ENCODE measurements at places on chromosomes 3 and 15. TPM values are rescaled to one million over a fixed set of nuclear protein-coding genes. Genes with fewer than 3 reads are reported as not detected.

MTMR10 gene
- 6.6 TPM for total RNA-seq

IQCF5 gene
- total RNA-seq = not detected

SGO1 gene
- total RNA-seq = 37.7 TPM

NEDD4 gene
- 21.6 TPM for total RNA-seq

TM6SF1 gene
- total RNA-seq = 4.1 TPM

HACD2 gene
- total RNA-seq = 3.7 TPM

GRCh38 chr15:65370885-65371284 lies 6.9 kb downstream of the IGDCC3 start:
- DNase-seq = no peak
- no peak overlapping the region for H3K4me3 ChIP-seq
- no peak overlapping the region for H3K27ac ChIP-seq

- no peaks in the 10 kb centered on the region for H3K4me1 ChIP-seq
- H3K36me3 ChIP-seq = no peaks in the 10 kb centered on the region
- no peaks in the 10 kb centered on the region for H3K27me3 ChIP-seq
- H3K27ac ChIP-seq = no peak overlapping the region
- H3K4me3 ChIP-seq = no peak overlapping the region
Measured at GRCh38 chr15:52872036-52872818, 82.1 kb upstream of the ONECUT1 start.

GRCh38 chr15:51356983-51357382 lies 15.5 kb downstream of the GLDN start:
- H3K36me3 ChIP-seq = no peaks in the 10 kb centered on the region
- H3K27me3 ChIP-seq = peaks cover 22% of the 10 kb centered on the region
- peak overlapping the region; percentile 20 for H3K4me3 ChIP-seq
- H3K27ac ChIP-seq = no peak overlapping the region

DNA sequence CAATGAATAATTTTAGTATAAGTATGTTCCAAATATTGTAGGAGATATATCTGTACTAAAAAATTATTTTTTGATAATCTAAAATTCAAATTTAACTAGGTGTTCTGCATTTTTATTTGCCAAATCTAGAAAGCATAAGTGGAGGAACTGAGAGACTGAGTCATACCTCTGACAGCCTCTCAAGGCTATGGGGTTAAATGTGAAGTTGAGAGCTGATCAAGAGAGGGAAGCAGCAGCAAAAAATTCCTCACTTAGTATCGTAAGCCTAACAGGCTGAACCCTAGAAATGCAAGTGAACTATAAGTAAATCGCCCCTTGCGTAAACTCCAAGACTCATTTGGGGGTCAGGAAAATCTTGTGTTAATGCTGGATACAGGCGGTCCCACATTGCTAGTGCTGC lies 12.8 kb upstream of the TOPAZ1 start:
- DNase-seq = no peak
- no peak overlapping the region for H3K4me3 ChIP-seq

GRCh38 chr3:66971245-66971644 lies 26.9 kb upstream of the KBTBD8 start:
- no peaks in the 10 kb centered on the region for H3K27me3 ChIP-seq
- DNase-seq = no peak
- H3K27ac ChIP-seq = no peak overlapping the region
- H3K4me1 ChIP-seq = peaks cover 3% of the 10 kb centered on the region

GRCh38 chr3:39273119-39273518 lies 6.7 kb downstream of the CX3CR1 start:
- no peak overlapping the region for H3K4me3 ChIP-seq
- no peak overlapping the region for H3K27ac ChIP-seq
- no peaks in the 10 kb centered on the region for H3K4me1 ChIP-seq
- peak; percentile 21 for DNase-seq

- peak within 1 kb of the TSS; percentile 18 for H3K4me3 ChIP-seq
- no peak within 1 kb of the TSS for H3K27ac ChIP-seq
- H3K27me3 ChIP-seq = peaks cover 7% of the 10 kb centered on the region
Measured at GRCh38 chr3:50503504-50504342, at the start of gene CACNA2D2. Gene CACNA2D2 (minus strand): TSS chr3:50503634. CDS start chr3:50503423, 211 bp downstream.

DNA sequence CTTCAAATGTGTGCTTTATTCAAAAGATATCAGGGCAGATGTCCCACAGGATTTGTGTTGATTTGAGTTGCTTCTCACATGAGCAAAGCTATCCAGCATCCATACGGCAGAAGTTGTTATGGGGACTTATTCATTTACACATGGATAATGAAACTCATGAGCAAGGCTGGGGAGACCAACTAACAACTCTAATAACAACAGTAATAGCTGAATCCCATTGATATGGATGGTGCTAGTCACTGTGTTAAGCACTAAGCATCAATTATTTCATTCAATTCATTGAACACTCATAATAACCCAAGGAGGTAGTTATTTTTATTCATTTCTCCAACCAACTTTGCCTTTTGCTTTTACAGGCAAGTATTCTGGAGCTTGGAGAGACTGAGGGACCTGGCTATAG lies 1094.2 kb upstream of the CFAP20DC start:
- no peaks in the 10 kb centered on the region for H3K36me3 ChIP-seq
- H3K4me3 ChIP-seq = no peak overlapping the region
- H3K27me3 ChIP-seq = no peaks in the 10 kb centered on the region
- DNase-seq = no peak

- peaks cover 17% of the 10 kb centered on the region for H3K27me3 ChIP-seq
- H3K27ac ChIP-seq = no peak overlapping the region
- no peaks in the 10 kb centered on the region for H3K4me1 ChIP-seq
- no peak for DNase-seq
Measured at GRCh38 chr3:185995352-185995751, 57.5 kb upstream of the TRA2B start.

DNA sequence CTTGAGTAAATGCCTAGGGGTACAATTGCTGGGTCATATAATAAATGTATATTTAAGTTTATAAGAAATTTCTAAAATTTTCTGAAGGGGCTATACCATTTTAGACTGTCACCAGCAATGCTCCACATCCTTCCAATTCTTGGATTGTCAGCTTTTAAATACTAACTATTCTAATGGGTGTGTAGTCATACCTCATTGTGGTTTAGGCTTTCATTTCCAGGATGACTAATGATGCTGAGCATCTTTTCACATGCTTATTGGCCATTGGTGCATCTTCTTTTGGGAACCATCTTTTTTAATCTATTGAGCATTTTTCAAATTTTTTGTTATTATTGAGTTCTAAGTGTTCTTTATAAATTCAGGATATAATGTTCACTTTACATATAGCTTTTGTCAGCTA lies 52.5 kb upstream of the CORO2B start:
- H3K4me1 ChIP-seq = no peaks in the 10 kb centered on the region
- no peaks in the 10 kb centered on the region for H3K27me3 ChIP-seq
- H3K36me3 ChIP-seq = no peaks in the 10 kb centered on the region
- H3K4me3 ChIP-seq = no peak overlapping the region
- DNase-seq = no peak
- no peak overlapping the region for H3K27ac ChIP-seq

DNA sequence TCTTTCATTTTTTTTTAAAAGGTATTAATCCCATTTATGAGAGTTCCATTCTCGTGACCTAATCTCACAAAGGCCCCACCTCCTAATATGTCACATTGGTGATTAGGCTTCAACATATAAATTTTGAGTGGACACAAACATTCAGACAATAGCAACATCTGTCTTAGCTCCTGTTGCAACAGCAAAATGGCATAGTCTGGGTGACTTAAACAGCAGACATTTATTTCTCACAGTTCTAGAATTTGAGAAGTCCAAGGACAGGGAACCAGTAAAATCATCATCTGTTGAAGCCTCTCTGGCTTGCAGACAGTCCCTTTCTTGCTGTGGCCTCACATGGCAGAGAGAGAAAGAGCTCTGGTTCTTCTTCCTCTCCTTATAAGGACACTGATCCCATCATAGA lies 3.2 kb upstream of the PLSCR2 start:
- H3K36me3 ChIP-seq = no peaks in the 10 kb centered on the region
- DNase-seq = no peak
- H3K4me1 ChIP-seq = 0 out of 3 replicates have a peak, but pooled peaks cover 3% of the 10 kb centered on the region
- no peak overlapping the region for H3K4me3 ChIP-seq
- no peak overlapping the region for H3K27ac ChIP-seq

GRCh38 chr3:102095383-102095782 lies 246.1 kb downstream of the NFKBIZ start:
- H3K4me3 ChIP-seq = no peak overlapping the region
- H3K4me1 ChIP-seq = no peaks in the 10 kb centered on the region
- H3K36me3 ChIP-seq = no peaks in the 10 kb centered on the region
- H3K27ac ChIP-seq = no peak overlapping the region
- no peaks in the 10 kb centered on the region for H3K27me3 ChIP-seq

- H3K27me3 ChIP-seq = peaks cover 94% of the 10 kb centered on the region
- no peaks in the 10 kb centered on the region for H3K4me1 ChIP-seq
- no peak for DNase-seq
- H3K4me3 ChIP-seq = no peak overlapping the region
- H3K36me3 ChIP-seq = no peaks in the 10 kb centered on the region
Measured at GRCh38 chr15:101064795-101065569, 145.8 kb downstream of the LRRK1 start.

- H3K27ac ChIP-seq = no peak overlapping the region
- peaks cover 7% of the 10 kb centered on the region for H3K27me3 ChIP-seq
- H3K4me3 ChIP-seq = no peak overlapping the region
- peaks cover 3% of the 10 kb centered on the region for H3K36me3 ChIP-seq
- H3K4me1 ChIP-seq = no peaks in the 10 kb centered on the region
Measured at GRCh38 chr3:45915518-45916231, 27.6 kb upstream of the CXCR6 start.
